ENCODE measurements at places on chromosomes 16 and 17.

GRCh38 chr17:42507671-42508070, 28.4 kb upstream of the NAGLU start:
- H3K36me3 ChIP-seq: peaks cover 100% of the 10 kb centered on the region
- H3K27me3 ChIP-seq: no peaks in the 10 kb centered on the region
- no peaks in the 10 kb centered on the region for H3K4me1 ChIP-seq
- DNase-seq: no peak
- H3K4me3 ChIP-seq: no peak overlapping the region

GRCh38 chr17:12406623-12407215, 259.0 kb upstream of the MYOCD start:
- H3K36me3 ChIP-seq: no peaks in the 10 kb centered on the region
- no peak for DNase-seq
- no peaks in the 10 kb centered on the region for H3K27me3 ChIP-seq
- no peak overlapping the region for H3K4me3 ChIP-seq
- no peaks in the 10 kb centered on the region for H3K4me1 ChIP-seq
- H3K27ac ChIP-seq: no peak overlapping the region

GRCh38 chr16:85126394-85126704, 14.1 kb upstream of the CIBAR2 start:
- H3K4me3 ChIP-seq: peak overlapping the region; percentile 33
- peaks cover 52% of the 10 kb centered on the region for H3K4me1 ChIP-seq
- DNase-seq: no peak
- H3K36me3 ChIP-seq: no peaks in the 10 kb centered on the region

DNA sequence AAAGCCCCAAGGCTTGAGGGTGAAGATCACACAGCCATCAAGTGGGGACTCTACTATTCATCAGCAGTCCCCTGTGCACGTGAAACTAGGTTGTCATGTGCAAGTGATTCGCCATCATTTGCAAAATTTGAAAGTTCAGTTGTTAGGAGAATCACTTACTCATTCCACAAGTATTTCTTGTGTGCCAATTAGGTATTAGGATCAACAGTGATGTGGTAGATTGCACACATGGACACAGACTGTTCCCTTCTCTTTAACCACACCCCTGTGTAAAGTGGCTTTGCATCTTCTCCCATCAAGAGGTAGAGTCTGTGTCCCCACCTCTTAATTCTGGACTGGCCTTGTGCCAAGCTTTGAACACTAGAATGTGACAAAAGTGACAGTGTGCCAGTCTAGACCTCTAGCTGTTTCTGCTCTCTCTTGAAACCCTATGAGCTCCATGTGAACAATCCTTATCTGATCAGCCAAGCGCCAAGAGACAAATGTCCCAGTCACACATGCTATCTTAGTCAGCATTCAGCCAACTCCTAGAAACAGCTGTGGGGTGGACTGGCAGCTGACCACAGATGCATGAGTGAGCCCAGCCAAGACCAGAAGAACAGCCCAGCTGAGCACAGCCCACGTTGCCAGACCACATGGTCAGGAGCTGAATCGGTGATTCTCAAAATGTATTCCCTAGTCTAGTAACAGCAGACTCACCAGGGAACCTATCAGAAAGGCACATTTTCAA, 31.5 kb upstream of the SHISA9 start:
- DNase-seq: no peak
- no peaks in the 10 kb centered on the region for H3K36me3 ChIP-seq
- no peak overlapping the region for H3K27ac ChIP-seq
- no peak overlapping the region for H3K4me3 ChIP-seq
- no peaks in the 10 kb centered on the region for H3K27me3 ChIP-seq

DNA sequence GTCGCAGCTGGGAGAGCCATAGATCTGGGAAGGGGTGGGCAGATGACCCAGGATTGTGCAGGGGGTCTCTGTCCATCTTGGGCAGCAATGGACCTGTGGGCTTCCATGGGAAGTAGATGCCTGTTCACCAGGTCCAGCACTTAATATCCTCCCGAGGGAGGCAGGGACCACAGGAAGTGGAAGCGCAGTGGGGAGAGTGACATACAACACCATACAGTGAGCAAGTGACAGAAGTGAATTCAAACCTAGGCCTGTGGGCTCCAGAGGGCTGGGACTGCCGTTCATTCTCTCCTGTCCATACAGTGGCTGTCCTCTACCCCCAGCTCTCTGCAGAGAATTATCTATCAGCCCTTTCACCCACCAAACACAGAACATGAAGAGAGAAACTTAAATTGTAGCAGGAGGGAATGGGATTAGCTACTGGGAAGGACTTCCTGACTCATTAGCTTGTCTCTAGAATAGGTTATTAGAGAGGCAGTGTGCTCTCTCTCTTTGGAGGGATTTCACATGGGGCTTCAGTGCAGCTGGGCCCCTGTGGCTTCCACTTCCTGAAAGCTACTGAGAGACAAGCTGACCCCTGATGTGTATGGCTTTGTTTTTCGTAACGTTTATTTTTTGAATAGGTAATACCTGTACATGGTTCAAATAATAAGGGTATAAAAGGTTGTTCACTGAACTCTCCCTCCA, 13.1 kb upstream of the SEZ6 start:
- peaks cover 15% of the 10 kb centered on the region for H3K27me3 ChIP-seq
- DNase-seq: no peak
- H3K27ac ChIP-seq: no peak overlapping the region

DNA sequence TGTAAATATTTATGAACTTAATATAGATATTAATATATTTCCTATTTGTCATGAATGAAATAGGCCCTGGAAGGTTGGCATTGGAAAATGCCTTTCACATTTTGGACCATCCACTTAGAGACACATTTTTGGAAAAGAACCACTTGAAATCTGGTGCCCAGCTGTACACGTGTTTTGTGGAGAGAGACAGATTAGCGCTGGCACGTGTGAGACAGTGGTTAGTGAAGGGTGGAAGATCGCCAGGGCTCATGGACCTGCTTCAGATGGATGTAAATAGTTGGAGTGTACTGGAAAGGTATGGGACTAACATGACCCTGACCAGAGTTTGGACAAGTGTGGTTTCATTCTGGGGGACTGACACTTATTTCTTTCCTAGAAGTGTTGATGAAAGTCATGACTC, 222.9 kb downstream of the PRKCA start:
- peaks cover 19% of the 10 kb centered on the region for H3K4me1 ChIP-seq
- DNase-seq: no peak
- no peaks in the 10 kb centered on the region for H3K36me3 ChIP-seq
- no peak overlapping the region for H3K27ac ChIP-seq
- no peaks in the 10 kb centered on the region for H3K27me3 ChIP-seq
- H3K4me3 ChIP-seq: no peak overlapping the region

DNA sequence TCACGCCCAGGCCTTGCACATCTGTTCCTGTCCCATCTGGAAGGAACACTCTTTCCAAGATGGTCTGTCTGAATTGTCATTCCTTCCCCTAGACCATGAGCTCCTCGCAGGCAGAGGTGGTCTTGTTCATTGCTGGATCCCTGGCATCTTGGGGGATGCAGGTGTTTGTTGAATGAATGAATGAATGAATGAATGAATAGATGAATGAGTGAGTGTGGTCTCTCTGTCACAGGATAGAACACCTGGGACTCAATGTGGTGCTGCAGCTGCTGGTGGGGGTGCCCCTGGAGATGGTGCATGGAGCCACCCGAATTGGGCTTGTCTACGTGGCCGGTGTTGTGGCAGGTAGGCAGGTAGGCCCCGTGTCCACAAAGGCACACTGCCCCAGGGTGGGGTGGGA, 32.2 kb downstream of the RHBDL3 start:
- no peak overlapping the region for H3K4me3 ChIP-seq
- no peak for DNase-seq
- H3K27me3 ChIP-seq: no peaks in the 10 kb centered on the region
- no peak overlapping the region for H3K27ac ChIP-seq
- no peaks in the 10 kb centered on the region for H3K36me3 ChIP-seq

DNA sequence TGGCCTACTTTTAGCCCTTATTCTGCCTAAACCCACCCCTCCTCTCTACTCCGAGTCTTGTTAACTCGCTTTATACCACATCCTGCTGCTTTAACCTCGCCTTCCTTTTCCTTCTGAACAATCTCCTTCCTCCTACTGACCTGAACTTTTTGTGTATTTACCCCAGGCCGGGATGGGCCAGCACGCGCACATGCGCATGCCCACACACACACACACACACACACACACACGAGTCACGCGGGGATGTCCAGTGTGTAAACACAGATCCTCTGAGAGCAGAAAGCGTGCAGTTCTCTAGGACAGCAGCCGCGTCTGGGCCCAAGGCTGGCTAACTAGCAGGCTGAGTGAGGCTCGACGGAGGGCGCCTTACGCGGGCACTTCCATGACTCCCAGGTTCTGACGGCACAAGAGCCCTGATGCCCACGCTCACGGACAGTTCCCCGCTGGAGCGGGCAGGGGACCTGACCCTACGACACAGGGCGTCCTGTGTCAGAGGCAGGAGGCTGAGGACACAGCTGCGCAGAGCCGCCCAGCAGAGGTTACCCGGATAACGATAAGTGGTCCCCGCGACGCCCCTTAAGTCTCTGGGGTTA, 610 bp downstream of the PIK3R5 start:
- no peaks in the 10 kb centered on the region for H3K4me1 ChIP-seq
- peak overlapping the region; percentile 52 for H3K4me3 ChIP-seq
- no peaks in the 10 kb centered on the region for H3K36me3 ChIP-seq
- DNase-seq: no peak
- H3K27ac ChIP-seq: no peak overlapping the region
- peaks cover 35% of the 10 kb centered on the region for H3K27me3 ChIP-seq

- H3K27me3 ChIP-seq: no peaks in the 10 kb centered on the region
- no peaks in the 10 kb centered on the region for H3K4me1 ChIP-seq
- no peaks in the 10 kb centered on the region for H3K36me3 ChIP-seq
Measured at GRCh38 chr17:46736100-46736499, 82.4 kb downstream of the WNT3 start.

GRCh38 chr17:15413101-15413771, 54.2 kb downstream of the CDRT4 start:
- H3K27me3 ChIP-seq: no peaks in the 10 kb centered on the region
- DNase-seq: no peak
- H3K27ac ChIP-seq: peak overlapping the region; percentile 34
- H3K36me3 ChIP-seq: no peaks in the 10 kb centered on the region

GRCh38 chr17:50893183-50893993, 27.2 kb upstream of the TOB1 start:
- DNase-seq: no peak
- H3K4me3 ChIP-seq: no peak overlapping the region
- peaks cover 3% of the 10 kb centered on the region for H3K4me1 ChIP-seq
- no peaks in the 10 kb centered on the region for H3K27me3 ChIP-seq

GRCh38 chr17:51044976-51045375, 75.7 kb downstream of the SPAG9 start:
- no peaks in the 10 kb centered on the region for H3K27me3 ChIP-seq
- no peak overlapping the region for H3K4me3 ChIP-seq
- peaks cover 7% of the 10 kb centered on the region for H3K4me1 ChIP-seq
- H3K27ac ChIP-seq: no peak overlapping the region
- no peak for DNase-seq

- no peak overlapping the region for H3K4me3 ChIP-seq
- no peaks in the 10 kb centered on the region for H3K27me3 ChIP-seq
Measured at GRCh38 chr16:84765616-84766580, 53.9 kb upstream of the CRISPLD2 start.

DNA sequence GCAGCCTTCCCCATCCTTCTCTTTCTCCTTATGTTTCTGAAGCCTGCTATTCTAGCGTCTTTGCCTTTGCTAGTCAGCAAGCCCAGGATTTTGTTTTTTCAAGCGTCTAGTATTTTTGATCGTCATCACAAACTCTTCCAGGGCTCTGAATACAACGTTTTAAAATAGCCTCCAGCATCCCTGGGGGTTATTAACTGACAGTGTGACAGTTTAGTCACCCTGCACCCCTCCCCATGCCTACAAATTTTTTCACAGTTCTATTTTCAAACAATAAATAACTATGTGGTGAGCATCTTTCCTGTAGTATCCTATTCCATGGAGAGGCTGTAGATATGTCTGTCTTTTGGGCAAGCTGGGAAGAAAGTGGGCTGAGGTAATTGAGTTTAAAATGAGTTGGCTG, 280.9 kb downstream of the MAP2K4 start:
- H3K36me3 ChIP-seq: no peaks in the 10 kb centered on the region
- H3K4me1 ChIP-seq: no peaks in the 10 kb centered on the region
- no peak overlapping the region for H3K4me3 ChIP-seq
- no peak overlapping the region for H3K27ac ChIP-seq
- H3K27me3 ChIP-seq: no peaks in the 10 kb centered on the region
- no peak for DNase-seq

DNA sequence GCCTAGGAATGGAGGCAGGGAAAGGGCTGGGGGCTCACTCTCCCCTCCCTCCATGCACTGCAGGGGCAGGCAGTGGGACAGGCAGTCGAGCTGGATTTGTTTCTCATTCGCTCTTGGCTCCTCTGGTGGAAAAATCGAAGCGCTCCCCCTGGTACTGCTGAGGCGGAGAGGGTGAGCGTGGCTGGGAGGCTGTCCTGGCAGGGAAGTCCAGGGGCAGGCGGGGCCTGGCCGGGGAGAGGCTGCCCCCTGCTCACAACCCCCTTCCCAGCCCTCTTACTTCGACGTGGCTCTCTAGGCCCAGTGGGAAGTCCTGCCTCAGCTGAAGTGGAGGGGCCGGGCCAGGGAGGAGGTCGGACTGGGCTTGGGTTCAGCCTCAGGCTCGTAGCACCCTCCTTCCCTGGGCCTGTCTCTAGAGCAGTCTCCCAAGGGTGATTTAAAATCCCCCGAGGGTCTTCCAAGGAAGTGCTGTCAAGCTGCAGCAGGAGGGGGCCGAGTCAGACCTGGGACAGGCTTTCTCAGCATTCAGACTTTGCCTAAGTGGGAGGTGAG, 16.5 kb upstream of the TMEM92 start:
- H3K4me3 ChIP-seq: no peak overlapping the region
- no peaks in the 10 kb centered on the region for H3K36me3 ChIP-seq
- no peak overlapping the region for H3K27ac ChIP-seq
- no peak for DNase-seq
- H3K4me1 ChIP-seq: no peaks in the 10 kb centered on the region
- no peaks in the 10 kb centered on the region for H3K27me3 ChIP-seq

GRCh38 chr17:9676820-9677310, 31.5 kb downstream of the USP43 start:
- DNase-seq: no peak
- H3K27ac ChIP-seq: no peak overlapping the region
- no peak overlapping the region for H3K4me3 ChIP-seq
- no peaks in the 10 kb centered on the region for H3K27me3 ChIP-seq

DNA sequence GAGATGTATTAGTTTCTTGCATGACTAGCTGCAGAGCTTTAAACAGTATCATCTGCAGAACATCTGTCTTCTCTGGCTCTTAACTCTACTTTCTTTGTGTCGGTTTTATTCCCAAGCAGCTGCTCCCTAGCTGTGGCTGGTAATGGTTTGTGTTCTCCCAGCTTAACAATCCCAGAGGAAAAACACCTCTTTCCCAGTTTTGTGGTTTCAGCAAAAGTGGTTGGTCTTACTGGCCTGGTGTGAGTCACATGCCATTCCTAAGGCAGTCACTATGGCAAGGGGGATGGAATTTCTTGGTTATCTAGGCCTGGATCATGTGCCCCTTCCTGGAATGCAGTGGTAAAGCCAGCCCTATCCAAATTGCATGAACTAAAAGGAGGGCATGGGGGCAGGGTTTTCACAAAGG, 27.5 kb downstream of the OMG start:
- peaks cover 2% of the 10 kb centered on the region for H3K36me3 ChIP-seq
- no peak overlapping the region for H3K27ac ChIP-seq
- H3K4me3 ChIP-seq: no peak overlapping the region
- DNase-seq: no peak

- H3K36me3 ChIP-seq: no peaks in the 10 kb centered on the region
- no peak overlapping the region for H3K4me3 ChIP-seq
- H3K4me1 ChIP-seq: no peaks in the 10 kb centered on the region
Measured at GRCh38 chr17:56798916-56799315, 34.8 kb downstream of the C17orf67 start.

GRCh38 chr17:78040440-78041385, 82.2 kb downstream of the TNRC6C start:
- peaks cover 42% of the 10 kb centered on the region for H3K4me1 ChIP-seq
- peak; percentile 68 for DNase-seq

Data from psoas muscle (tissue), 8 donors.